ENCODE measurements at places on chromosomes 1 and 21. TPM values are rescaled to one million over a fixed set of nuclear protein-coding genes. Genes with fewer than 3 reads are reported as not detected.

The TMPRSS15 gene
- polyA plus RNA-seq = 0.02 TPM

The AP4B1 gene
- 55.1 TPM for polyA plus RNA-seq

The SEC16B gene
- 1.6 TPM for polyA plus RNA-seq

The DRAM2 gene
- polyA plus RNA-seq = 77.5 TPM

The HFM1 gene
- 1.1 TPM for polyA plus RNA-seq

The COL11A1 gene
- 0.25 TPM for polyA plus RNA-seq

The GPR25 gene
- polyA plus RNA-seq = 0.07 TPM

The POU3F1 gene
- 0.30 TPM for polyA plus RNA-seq

The NLRP3 gene
- polyA plus RNA-seq = 2.6 TPM

The EPHB2 gene
- polyA plus RNA-seq = 1.6 TPM

The LRRIQ3 gene
- 1.3 TPM for polyA plus RNA-seq

GRCh38 chr1:109712321-109712864 lies 342 bp downstream of the GSTM5 start:
- H3K27ac ChIP-seq = no peak overlapping the region
- H3K36me3 ChIP-seq = no peaks in the 10 kb centered on the region
- no peak overlapping the region for H3K4me3 ChIP-seq

DNA sequence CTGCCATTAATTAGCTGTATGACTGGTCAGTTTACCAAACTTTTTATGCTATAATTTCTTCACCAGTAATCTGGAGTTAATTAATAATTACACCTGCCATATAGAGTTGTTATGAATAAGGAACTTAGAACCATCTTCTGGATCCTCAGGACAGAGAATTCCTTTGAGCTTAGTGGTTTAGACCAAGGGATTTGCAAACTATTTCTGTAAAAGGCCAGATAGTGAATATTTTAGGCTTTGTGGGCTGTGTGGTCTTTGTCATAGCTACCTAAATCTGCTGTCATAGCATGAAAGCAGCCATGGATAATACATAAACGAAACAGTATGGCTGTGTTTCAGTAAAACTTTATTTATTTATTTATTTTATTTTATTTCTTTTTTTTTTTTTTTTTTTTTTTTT lies 9.0 kb downstream of the TIMM17A start:
- DNase-seq = no peak
- peaks cover 46% of the 10 kb centered on the region for H3K36me3 ChIP-seq
- H3K27ac ChIP-seq = no peak overlapping the region
- no peaks in the 10 kb centered on the region for H3K27me3 ChIP-seq
- no peak overlapping the region for H3K4me3 ChIP-seq

- peak overlapping the region; percentile 56 for H3K27ac ChIP-seq
- peak overlapping the region; percentile 54 for H3K4me3 ChIP-seq
- no peaks in the 10 kb centered on the region for H3K36me3 ChIP-seq
- no peak for DNase-seq
- peaks cover 51% of the 10 kb centered on the region for H3K27me3 ChIP-seq
These were observed 111.2 kb upstream of the NBPF11 start for GRCh38 chr1:148263128-148263905.

DNA sequence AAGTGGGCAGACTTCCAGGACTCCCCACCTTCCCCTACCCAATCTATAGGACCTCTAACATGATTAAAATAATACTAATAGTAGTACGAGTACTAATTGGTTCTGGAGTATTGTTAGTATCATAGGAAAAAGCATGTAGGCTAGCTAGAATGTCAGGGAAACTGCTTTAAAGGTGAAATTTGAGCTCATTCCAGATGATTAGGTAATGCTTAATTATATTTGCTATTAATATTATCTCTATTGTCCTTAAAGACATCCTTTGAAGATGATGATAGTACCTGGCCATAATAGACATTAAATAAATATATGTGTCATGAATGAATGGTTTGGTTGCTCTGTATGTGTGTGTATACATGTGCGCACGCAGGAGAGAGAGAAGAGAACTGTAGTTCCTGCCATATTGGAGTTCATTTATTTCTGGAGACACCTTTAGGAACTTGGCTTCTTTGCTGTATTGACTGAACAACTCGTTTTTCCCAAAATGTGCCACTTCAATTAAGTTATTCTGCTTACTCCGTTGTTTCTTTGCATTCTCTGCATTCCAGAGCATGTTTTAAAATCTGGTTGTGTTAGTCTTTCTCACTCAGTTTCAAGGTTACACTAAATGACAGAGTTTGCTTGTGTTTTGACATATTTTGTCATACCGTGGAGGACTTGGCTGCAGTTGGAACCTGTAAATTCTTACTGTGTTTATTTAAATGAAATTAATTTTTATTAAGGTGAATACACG lies 117.1 kb downstream of the OSBPL9 start:
- H3K4me1 ChIP-seq = peaks cover 18% of the 10 kb centered on the region
- no peaks in the 10 kb centered on the region for H3K36me3 ChIP-seq
- no peak overlapping the region for H3K27ac ChIP-seq
- no peak overlapping the region for H3K4me3 ChIP-seq
- no peak for DNase-seq

DNA sequence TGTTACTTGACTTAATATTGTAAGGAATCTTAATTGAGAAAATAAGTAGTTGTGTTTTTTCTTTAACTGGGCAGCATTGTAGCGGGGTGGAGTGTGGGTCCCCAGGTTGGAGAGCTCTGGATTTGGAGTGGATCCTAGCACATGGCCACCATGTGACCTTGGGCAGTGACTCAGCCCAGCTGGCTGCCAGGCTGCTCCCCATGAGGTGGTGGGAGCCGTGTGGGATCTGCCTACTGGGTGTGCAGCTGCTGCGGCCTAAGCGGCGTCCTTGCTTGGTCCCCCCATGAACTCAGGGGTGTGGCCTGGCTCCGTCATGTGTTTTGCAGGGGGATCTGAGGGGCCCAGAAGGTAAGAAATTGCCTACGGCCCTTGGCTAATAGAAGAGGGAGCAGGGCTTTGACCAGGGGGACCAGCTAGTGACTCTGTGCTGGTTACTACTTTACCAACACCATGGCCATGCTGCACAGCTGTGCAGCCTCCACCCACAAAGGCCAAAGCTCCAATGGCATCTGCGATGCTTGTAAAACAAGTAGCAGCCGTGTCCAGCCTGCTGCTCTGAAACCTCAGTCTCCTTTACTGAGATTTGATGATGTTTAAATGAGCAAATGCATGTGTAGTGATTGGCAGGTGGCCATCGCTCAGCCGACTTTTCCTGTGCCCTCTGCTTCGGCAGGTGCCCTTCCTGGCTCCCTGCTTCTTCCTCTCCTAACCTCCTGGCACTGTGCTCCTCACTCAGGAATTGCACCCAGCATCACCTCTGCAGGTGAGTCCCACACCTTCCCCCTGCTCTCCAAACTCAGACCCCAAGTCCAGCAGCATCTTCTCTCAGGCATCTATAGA lies 68.3 kb downstream of the ADARB1 start:
- H3K4me1 ChIP-seq = no peaks in the 10 kb centered on the region
- H3K36me3 ChIP-seq = no peaks in the 10 kb centered on the region
- H3K27me3 ChIP-seq = no peaks in the 10 kb centered on the region

DNA sequence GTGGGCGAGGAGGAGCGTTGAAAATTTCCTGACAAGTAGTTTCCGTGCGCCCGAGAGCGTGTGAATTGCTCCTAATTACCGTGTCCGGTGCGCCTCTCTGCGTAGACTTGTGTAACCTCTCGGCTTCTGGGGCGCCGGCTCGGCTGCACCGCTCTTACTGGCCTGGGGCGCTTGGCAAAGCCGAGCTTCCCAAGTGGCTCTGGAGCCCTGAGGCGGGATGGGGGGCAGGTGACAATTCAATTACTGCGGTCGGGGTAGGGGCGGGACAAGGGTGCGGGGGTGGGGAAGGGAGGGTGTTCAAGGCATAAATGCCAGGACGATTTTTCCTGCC lies 392 bp upstream of the DMRTA2 start:
- no peak for DNase-seq
- peaks cover 97% of the 10 kb centered on the region for H3K27me3 ChIP-seq
- H3K36me3 ChIP-seq = no peaks in the 10 kb centered on the region

DNA sequence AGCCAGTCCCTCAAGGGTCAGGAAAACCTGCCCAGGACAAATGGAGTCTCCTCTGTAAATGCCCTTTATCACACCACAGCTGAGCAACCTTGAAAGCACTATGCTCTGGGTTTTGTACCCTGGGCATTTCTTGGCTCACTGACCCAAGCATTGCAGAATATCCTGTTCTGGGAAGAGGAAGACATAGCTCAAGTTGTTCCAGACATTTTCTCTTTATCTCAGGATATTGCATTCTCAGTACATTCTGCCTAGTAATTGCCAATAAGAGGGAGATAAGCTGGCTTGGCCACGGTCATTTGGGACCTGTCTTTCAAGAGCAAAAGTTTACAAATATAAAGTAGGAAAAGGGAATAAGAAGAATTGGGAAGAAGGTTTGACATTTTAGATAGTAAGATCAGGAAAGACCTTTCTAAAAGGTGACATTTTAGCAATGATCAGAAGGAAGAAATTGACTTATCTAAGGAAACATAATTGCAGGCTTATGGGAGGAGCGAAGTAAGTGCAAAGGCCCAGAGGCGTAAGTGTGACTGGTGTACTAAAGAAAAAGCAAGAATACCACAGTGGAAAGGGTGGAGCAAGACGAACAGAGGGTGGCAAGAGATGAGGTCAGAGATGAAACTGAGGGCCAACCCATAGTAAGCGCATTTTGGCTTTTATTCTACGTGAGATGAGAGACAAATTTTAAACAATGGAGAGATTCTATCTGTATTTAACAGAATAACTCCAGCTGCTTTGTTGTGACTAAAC lies 394.0 kb upstream of the CXADR start:
- no peaks in the 10 kb centered on the region for H3K27me3 ChIP-seq
- H3K4me3 ChIP-seq = no peak overlapping the region
- H3K4me1 ChIP-seq = no peaks in the 10 kb centered on the region
- no peaks in the 10 kb centered on the region for H3K36me3 ChIP-seq

DNA sequence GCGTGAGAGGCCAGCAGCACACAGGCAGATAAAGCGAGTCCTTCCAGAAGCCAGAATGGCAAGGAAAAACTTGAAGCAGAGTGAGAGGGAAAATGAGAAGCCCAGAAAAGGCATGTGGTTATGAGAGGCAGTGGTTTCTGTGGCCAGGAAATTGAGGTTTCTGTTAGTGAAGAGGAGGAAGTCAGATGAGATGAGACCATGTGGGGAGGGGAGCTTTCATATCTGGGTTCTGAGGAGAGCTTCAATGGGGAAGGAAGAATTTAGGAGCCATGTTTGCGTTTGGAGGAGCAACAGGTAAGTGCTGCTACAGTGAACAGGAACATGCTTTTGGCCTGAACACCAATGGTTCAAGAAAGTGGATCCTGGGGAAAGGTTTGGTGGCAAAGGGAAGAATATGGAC lies 6.1 kb upstream of the CD1A start:
- no peaks in the 10 kb centered on the region for H3K27me3 ChIP-seq
- no peaks in the 10 kb centered on the region for H3K36me3 ChIP-seq

Data from thymus (tissue), 14 donors.